ENCODE measurements at places on chromosomes 2 and 18.

- DNase-seq = no peak
Measured at GRCh38 chr2:203122317-203122986, 107.8 kb downstream of the NBEAL1 start.

DNA sequence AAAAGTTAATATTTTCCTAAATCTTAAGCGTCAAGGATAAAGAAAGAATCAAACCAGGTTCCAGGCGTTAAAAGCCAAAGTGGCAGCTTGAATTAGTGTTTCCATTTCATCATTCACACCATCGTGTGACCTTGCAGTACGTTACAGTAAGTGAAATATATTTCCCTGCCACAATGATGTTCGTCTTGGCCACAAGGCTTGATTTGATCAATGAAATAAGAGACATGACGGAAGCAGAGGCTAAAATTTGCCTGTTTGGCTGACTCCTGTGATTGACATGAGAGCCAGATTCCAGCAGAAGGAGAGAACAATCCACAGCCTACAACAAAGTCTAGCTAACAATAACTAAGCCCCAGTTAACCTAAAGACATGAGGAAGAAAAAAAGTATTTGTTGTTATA, 62.0 kb downstream of the ASXL2 start:
- DNase-seq = no peak

- DNase-seq = no peak
Measured at GRCh38 chr2:108119492-108119891, 120.3 kb upstream of the SULT1C3 start.

DNA sequence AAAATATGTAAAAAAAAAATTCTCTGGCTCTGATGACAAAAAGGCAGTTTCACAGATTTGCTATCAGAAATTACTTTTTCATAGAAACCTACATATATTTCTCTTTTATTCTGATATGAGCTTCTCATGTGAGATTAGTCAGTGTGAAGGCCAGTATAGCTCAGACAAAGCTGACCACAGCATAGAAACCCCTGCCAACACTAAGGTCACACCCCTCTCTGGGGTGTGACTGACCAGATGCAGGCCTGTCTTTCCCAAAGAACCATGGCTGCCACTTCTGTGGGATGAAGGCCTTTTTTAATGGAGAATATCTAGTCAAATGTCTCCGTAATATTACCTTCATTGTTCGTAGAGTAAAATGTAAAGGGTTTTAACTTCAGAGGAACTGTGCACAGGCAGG, 330.3 kb upstream of the KCNJ3 start:
- no peak for DNase-seq

- DNase-seq = no peak
Measured at GRCh38 chr2:164287056-164287455, 334.2 kb downstream of the GRB14 start.

GRCh38 chr2:50347358-50348044, 684.4 kb downstream of the NRXN1 start:
- DNase-seq = peak; percentile 55

DNA sequence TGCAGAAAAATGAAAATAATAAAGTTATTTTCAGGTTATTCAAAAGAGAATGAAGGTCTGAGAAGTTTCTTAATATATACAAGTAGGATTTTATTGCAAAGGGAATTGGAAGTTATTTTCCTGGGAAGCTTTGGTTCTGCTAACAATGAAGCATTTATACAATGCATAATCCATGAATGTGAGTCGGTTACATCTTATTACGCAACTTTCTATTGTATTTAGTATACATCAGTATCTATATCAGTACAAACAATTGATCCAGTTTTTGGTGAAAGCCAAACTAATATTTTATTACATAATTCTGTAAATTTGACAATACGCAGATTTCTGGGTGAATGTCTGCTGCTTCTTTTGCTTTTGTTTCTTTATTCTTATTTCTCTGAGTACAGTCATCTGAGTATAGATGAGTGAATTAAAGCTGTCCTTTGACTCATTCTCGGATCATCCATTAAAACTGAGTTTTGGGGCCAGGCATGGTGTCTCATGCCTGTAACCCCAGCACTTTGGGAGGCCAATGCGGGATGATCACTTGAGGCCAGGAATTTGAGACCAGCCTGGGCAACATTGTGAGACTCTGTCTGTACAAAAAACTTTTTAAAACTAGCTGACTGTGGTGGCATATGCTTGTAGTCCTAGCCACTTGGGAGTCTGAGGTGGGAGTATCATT, 108.5 kb downstream of the SOCS6 start:
- DNase-seq = no peak

- no peak for DNase-seq
Measured at GRCh38 chr2:241459520-241459919, 48.9 kb downstream of the STK25 start.

DNA sequence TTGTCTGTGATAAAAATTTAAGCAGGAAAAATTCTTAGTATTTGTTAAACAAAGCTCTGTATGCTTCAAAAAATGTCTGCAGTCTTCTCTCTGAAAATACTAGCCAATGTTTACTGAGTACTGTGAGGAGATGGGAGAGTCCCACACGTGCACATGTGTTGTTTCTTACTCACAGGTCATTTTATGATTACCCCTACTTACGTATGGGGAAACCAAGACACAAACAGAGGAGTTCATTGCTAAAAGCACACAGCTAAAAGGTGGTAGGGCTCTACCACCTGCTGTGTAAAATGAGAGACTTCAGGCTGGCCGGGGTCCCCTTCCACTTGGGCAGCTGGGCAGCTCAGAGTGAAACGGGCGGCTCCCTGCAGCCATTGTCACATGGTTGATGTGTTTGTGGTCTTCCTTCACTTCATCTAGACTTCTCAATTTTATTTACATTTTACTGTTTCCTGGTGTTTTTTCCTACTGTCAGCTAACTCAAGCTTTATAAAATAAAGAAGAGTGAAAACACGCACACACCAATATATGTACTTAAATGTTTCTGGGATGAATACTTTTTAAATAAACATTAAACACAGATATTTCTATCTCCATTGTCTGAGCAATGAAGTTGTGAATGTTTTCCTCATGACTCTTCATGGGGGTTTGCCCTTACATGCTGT, 71.2 kb downstream of the MBP start:
- DNase-seq = no peak

DNA sequence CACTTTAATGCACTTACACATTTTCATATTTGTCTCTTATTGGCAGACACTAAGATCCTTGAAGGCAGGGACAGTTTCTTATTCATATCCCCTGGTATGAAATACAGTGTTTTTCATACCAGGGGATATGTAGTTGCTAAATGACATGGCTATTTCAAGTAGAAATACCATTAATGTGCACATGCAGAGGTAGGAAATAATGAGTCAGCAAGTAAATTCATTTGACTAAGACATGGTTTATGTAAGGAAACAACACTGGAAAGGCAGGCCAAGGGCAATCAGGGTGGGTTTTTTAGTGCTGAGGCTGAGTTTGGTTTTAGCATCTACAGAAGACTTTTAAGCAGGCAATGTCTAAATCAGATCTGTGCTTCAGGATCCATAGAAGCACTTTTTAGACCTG, 155.9 kb downstream of the WDPCP start:
- DNase-seq = no peak

GRCh38 chr2:239685965-239686364, 285.1 kb upstream of the HDAC4 start:
- DNase-seq = no peak

All from stomach (tissue), 19 donors.